ENCODE measurements at places on chromosomes 13 and 19.

GRCh38 chr13:106756446-106756845 lies 188.5 kb upstream of the ARGLU1 start:
- no peak for DNase-seq

GRCh38 chr19:4803736-4804695 lies 12.5 kb downstream of the FEM1A start:
- DNase-seq = no peak

DNA sequence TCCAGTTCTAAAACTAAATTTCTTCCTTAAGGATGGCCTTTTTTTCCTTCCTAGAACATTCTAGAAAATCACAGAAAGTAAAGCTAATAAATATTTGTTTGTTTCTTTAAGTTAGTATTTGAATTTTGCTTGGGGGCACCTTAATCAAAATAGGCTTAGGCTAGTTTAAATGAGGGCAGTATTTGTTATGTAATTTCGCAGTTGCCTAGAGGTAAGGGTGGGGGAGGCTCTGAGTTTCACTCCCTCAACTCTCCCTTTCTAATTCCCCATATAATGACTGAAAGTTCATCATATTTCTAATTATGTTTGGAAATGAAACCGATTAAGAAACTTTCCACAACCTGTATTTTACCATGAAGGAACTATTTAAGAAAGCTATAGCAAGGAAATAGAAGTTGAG lies 40.6 kb downstream of the PCDH17 start:
- no peak for DNase-seq

DNA sequence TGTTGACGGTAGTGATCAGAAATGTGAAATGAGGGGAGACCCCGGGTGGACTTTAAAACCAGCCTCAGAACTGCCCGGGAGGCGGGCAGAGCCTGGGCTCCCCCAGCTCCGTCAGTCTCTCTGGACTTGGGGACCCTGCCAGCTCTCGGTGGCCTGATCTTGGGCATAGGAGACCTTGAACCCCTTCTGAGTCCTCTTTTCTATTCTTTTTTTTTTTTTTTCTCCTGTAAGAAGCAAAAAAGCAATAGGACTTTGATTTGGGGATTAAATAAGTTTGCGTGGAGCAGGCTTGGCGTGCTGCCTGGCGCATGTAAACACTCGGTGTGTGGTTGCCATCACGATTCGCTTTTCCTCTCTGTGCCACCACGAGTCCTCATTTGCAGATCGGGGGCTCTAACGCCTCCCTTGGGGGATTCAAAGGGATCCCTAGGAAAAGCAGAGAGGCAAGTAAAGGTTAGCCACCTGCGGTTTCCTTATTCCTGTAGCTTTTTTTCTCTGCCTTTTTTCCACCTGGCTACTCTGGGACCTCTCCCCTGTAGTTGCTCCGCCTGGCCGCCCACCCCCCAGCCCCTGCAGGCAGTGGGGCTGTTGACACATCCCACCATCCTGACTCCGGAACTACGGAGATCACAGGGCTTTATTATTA lies 1.3 kb downstream of the SAFB start:
- DNase-seq = peak; percentile 27

- DNase-seq = no peak
Observed at GRCh38 chr13:113607889-113608635, 23.5 kb downstream of the TFDP1 start.

GRCh38 chr13:106916329-106916976 lies 348.5 kb upstream of the ARGLU1 start:
- DNase-seq = no peak

GRCh38 chr19:51259348-51260245 lies 8.7 kb downstream of the SIGLECL1 start:
- DNase-seq = no peak

DNA sequence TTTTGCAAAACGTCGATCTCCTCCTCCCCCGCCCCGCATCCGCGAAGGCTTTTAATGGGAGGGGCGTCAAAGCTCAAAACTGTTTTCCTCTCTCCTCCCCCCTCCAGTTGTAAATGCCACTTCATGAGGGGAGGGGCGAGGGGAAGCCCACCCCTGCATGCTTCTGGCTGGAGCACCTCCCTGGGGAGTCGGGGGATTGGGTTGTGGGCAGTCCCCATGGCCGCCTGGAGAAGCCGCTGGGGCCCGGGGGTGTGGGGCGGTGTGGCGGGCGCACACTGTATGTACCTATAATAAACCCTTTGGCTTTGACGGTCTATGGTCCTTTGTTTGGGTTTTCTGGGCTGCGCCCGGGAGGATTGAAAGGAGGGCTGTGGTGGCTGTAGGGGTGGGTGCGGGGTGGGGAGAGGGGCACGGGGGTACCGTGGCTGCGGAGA lies 505 bp upstream of the SHKBP1 start:
- DNase-seq = no peak

- DNase-seq = no peak
Observed at GRCh38 chr19:13619203-13619632, 112.9 kb upstream of the CACNA1A start.

- DNase-seq = no peak
Observed at GRCh38 chr13:55517312-55517711, 1623.4 kb upstream of the PRR20A start.

DNA sequence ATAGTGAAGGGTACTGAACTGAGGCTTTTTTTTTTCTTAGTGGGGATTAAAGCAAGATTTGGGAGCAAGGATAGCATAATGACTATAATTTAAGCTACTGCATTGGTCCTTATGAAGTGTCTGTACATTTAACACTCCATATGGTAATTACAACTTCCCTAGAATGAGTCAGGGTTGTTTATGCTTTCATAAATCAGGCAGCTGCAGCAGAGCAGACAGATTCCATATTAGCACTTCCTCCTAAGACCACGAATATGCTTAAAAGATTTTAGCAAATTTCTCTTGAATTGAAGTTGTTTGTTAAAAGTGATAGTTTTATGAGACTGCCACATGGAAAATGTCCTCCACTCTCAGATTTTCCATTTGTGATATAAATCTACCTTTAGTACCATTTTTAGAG lies 401.1 kb upstream of the SPRY2 start:
- no peak for DNase-seq

- DNase-seq = no peak
Observed at GRCh38 chr13:47303626-47304025, 406.8 kb upstream of the HTR2A start.

DNA sequence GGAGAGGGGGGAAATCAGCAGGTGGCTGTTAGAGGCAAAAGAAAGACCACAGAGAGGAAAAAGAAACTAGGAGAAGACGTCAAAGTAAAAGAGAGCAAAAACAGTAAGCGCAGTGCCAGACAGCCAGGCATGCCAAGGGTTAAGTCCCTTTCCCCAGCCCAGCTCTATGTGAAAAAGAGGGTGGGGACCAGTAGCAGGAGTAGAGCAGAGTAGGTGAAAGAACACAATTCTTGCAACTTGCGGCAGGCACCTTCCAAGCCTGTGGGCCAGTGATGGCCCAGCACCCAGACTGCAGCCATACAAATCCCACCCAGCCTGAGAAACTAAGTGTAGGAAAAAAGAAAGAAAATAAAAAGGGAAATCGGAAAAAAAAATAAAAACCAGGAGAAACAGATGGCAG lies 64.2 kb upstream of the ZNF85 start:
- DNase-seq = no peak

GRCh38 chr13:99421271-99421670 lies 80.0 kb upstream of the TM9SF2 start:
- DNase-seq = no peak

- peak; percentile 50 for DNase-seq
Observed at GRCh38 chr19:38898788-38899446, 501 bp downstream of the SIRT2 start.

DNA sequence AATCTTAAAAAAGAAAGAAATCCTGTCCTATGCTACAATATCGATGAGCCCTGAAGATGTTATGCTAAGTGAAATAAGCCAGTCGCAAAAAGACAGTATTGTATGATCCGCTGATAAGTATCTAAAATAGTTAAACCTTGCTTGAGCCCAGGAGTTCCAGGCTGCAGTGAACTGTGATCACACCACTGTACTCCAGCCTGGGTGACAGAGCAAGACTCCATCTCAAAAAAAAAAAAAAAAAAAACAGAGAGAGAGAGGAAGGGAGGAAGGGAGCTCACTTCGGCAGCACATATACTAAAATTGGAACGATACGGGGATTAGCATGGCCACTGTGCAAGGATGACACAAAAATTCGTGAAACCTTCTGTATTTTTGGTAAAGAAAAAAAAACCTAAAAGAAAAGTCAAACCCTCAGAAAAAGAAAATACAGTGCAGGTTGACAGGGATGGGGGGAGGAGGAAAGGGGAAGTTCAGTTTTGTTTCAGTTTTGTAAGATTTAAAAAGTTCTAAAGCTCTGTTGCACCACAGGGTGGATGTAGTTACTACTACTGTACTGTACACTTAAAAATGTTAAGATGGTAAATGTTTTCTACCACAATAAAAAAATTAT lies 8.4 kb downstream of the CLASRP start:
- no peak for DNase-seq

DNA sequence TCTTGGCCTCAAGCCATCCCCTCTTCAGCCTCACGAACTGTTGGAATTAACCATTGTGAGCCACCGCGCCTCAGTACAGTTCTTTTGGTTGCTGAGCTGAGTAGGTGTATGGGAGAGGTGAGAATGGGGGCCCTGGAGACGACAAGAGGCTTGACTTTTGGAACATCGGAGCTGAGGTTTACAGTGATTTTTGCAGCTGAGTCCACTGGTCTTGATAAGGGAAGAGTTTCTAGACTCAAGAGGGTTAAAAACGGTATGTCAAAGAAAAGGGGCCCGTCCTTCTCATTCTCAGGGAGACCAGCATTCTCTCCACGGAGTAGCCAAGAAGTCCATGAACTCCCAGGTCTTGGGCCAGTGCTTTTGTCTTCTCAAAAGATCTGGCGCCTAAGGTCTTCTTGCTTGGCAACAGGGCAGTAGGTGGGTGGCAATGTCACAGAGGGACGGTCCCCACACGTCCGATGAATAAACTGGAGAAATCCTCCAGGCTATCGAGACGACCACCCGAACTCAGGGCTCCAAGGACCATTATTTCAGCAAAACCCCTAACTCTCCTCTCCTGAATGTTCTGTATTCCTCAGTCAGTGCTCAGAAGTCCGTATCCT lies 6.4 kb upstream of the QTRT1 start:
- DNase-seq = no peak

GRCh38 chr13:99392470-99393135 lies 85.4 kb upstream of the GPR183 start:
- DNase-seq = no peak

- no peak for DNase-seq
Observed at GRCh38 chr19:8827277-8827676, 4.8 kb downstream of the ZNF558 start.

DNA sequence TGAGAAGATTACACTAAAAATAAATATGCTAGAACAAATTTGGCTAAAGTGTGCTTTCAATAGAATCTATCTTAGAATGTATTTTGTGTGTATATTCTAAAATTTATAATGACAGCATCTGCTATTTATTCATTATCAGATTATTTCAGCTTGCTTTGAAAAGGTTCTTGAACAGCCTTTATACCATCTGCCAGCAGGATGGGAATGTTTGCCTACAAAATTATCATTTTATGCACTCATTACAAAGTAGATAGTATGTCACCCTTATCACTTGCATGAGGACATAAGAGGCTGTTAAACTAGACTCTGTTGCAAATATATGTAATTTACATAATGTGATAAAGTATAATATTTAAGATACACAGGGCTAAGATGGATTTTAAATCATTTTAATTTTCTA lies 1286.9 kb upstream of the PCDH20 start:
- DNase-seq = no peak

- no peak for DNase-seq
Observed at GRCh38 chr13:44421853-44422525, 48.4 kb downstream of the SERP2 start.

- no peak for DNase-seq
Observed at GRCh38 chr13:36888645-36889044, 31.4 kb downstream of the SMAD9 start.

- no peak for DNase-seq
Observed at GRCh38 chr13:69948016-69948415, 159.6 kb upstream of the ATXN8OS start.

GRCh38 chr13:105972811-105973590 lies 562.5 kb downstream of the EFNB2 start:
- no peak for DNase-seq

DNA sequence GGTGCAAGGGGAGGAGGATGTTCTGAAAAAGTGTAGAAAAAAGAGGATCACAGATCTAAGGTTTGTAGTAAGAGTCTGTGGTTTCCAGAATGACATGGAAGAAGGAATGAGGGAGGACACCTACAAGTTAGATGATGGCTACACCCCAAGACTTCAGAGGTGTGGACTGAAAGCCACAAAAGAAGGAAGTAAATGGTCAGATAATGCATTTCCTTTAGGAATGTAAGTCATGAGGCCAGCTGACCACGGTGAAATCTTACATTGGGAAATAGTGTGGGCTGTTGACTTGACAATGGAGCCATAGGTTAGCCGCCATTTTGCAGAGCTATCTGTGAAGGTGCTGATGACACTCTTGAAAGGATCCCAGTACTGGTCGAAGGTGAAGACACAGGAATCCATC lies 25.3 kb upstream of the FBXO27 start:
- no peak for DNase-seq

DNA sequence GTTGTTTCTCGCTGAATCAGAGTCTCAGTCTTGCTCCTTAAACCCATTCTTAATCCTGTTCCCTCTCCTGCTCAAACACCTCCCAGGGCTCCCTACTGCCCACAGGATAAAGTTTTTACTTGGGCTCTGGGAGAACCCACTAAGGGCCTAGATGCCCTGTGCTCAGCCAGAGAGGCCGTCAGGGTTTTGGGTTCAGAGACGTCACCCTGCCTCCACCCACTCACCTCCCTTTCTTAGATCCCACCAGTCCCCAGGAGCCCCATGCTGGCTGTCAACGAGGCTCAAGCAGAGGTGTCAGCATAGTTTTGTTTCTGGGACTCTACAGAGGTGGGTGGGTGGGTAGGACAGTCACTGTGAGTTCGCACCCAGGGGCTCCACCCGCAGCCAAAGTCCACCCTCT lies 15.5 kb upstream of the CYP4F2 start:
- DNase-seq = no peak

DNA sequence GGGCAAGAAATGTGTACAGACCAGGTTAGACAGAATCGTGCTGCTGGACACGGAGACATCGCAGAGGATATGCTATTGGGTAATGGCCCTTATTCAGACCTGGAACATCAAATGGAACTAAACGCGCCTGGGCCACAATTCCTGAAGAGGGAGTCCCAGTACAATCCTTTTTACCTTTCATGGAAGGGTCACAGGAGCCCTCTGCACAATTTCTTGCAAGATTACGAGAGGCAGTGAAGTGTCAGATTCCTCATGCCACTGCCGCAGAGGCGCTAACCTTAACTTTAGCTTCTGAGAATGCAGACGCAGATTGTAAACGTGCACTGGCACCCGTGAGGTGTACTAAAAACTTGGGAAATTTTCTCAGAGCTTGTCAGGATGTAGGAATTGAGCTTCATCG lies 18.1 kb downstream of the CLEC4M start:
- DNase-seq = no peak

- DNase-seq = no peak
Observed at GRCh38 chr13:96525715-96526114, 435.8 kb downstream of the HS6ST3 start.

- no peak for DNase-seq
Observed at GRCh38 chr19:46213156-46213555, 16.4 kb upstream of the IGFL1 start.

Data from breast epithelium (tissue), 4 donors.